Pancreas (tissue), 10 donors: ENCODE measurements at places on chromosomes 11 and 22. TPM values are rescaled to one million over a fixed set of nuclear protein-coding genes. Genes with fewer than 3 reads are reported as not detected.

DNA sequence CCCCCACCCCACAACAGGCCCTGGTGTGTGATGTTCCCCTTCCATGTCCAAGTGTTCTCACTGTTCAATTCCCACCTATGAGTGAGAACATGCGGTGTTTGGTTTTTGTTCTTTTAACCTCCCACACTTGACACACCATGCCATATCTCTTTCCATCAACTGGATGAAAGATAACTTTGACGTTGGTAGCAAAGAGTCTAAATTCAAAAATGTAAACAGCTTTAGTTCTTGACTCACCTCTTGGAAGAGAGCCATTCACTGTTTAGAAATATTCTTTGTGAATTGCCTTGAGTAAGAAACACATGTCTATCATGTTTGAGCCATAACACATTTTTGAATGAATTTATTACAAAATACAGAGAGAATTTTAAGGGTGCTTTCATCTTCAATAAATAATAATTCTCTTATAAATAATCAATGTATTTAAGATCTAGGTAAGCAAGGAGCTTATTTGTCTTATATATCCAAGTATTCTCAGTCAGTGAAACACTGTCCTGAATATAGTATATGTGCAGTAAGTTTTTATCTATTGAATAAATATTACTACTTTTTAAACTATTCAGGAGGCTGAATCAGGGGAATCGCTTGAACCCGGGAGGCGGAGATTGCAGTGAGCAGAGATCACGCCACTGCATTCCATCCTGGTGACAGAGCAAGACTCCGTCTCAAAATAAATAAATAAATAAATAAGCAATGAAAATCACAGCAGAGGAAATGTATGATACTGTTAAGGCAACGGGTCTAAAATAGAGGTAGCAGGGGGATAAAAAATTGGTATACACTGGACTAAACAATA lies 6.7 kb downstream of the CARD18 start:
- no peaks in the 10 kb centered on the region for H3K4me1 ChIP-seq
- no peak overlapping the region for H3K27ac ChIP-seq
- DNase-seq = no peak
- no peaks in the 10 kb centered on the region for H3K36me3 ChIP-seq
- H3K4me3 ChIP-seq = no peak overlapping the region
- H3K27me3 ChIP-seq = no peaks in the 10 kb centered on the region

DNA sequence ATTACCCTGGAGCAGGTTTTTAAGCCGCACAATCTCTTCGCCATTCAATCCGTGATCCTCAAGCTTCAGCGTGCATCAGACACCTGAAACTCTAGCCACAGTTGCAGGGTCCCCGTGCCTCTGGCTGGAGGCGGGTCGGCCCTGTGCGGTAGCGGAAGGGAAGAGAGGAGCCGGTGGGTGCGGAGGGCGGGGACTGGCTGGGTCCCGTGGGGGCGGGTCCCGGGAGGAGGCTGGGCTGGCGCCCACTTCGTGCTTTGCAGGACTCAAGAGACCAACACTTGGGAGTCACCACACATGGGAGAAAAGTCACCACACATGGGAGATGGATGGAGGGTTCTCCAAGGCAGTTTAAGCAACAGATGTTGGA lies 772 bp downstream of the C22orf15 start:
- no peaks in the 10 kb centered on the region for H3K27me3 ChIP-seq
- DNase-seq = no peak
- H3K27ac ChIP-seq = no peak overlapping the region
- H3K36me3 ChIP-seq = no peaks in the 10 kb centered on the region

The AIP gene
- 33.3 TPM for total RNA-seq

The ZNF214 gene
- 0.88 TPM for total RNA-seq

DNA sequence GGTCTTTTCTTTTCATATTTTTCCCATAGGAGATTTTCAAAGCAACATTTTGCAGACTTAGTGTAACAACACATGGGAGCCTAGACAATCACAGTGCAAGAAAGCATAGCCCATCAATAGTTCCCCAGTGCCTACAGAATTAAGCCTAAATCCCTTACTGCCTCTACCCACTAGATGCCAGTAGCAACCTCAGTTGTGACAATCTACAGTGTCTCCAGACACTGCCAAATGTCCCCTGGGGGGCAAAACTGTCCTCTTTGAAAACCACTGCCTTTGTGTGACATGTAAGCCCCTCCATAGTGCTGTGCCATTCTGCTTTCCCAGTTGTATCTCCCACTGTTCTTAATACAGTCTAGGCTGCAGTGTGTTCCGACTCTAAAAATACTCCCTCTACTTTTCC lies 1329.0 kb downstream of the LRRC4C start:
- H3K36me3 ChIP-seq = no peaks in the 10 kb centered on the region
- DNase-seq = no peak
- H3K4me3 ChIP-seq = no peak overlapping the region
- no peaks in the 10 kb centered on the region for H3K27me3 ChIP-seq
- H3K4me1 ChIP-seq = no peaks in the 10 kb centered on the region

DNA sequence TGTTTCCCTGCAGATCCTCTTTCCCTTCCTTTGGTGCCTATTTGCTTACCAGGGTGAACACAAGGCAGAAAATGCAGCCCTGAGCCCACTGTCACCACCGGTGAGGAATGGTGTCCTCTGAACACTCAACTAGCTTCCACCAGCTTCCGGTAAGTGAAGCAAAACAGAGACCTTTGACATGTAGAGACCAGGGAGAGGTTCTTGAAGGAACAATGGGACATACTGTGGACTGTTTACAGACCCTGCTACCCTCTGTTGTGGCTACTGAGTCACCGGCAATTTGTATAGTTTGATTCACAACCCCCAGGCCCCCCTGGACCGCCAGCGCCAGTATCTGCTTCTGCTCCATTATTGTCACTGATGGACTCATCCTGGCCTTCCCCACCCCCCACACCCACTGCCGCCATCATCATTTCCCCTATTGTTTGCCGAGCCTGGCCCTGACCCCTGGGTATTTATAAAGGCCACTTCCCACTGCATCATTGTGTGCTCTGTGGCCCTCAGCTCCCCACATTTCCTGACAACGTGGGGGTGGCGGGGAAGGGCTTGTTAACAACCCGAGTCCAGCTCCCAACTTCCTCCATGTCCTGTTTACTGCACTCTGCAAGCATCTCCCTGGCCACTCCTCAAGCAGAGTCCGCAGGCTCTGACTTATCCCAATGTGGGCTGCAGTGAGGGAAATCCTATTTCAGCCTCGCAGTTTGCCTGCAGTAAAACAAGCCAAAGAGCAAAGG lies 252.9 kb downstream of the ETS1 start:
- no peaks in the 10 kb centered on the region for H3K36me3 ChIP-seq
- no peak overlapping the region for H3K4me3 ChIP-seq
- no peaks in the 10 kb centered on the region for H3K27me3 ChIP-seq
- no peak for DNase-seq
- no peak overlapping the region for H3K27ac ChIP-seq
- no peaks in the 10 kb centered on the region for H3K4me1 ChIP-seq

DNA sequence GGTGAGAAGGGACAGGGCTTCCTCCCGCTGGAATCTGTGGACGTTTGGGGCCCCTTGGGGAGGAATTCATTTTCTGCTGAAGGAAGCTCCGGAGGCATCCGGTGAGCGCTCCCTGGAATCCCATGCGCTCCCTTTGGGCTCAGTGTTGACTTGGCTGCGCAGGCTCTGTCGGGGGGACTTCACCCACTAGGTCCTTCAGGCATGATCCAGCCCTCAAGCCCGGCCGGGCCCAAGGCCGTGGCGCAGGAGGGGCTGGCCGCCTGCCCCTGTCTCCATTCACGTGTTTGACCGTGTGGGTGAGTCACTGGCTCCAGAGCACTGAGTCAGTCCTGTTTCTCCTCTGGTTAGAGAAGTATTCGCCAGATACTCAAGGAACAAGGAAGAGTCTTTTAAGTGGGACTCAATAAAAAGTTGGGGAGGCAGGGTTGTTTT lies 1.4 kb downstream of the CTTN start:
- peak overlapping the region; percentile 87 for H3K27ac ChIP-seq
- peak; percentile 83 for DNase-seq
- H3K27me3 ChIP-seq = no peaks in the 10 kb centered on the region
- peaks cover 9% of the 10 kb centered on the region for H3K4me1 ChIP-seq
- peak overlapping the region; percentile 84 for H3K4me3 ChIP-seq

The UBQLNL gene
- total RNA-seq = 0.24 TPM
